IPS DF 6.9 (cell line): ENCODE measurements at places on chromosomes 13 and 19.
A peak's percentile ranks its signal among the peaks of the same experiment; 100 is the strongest.

DNA sequence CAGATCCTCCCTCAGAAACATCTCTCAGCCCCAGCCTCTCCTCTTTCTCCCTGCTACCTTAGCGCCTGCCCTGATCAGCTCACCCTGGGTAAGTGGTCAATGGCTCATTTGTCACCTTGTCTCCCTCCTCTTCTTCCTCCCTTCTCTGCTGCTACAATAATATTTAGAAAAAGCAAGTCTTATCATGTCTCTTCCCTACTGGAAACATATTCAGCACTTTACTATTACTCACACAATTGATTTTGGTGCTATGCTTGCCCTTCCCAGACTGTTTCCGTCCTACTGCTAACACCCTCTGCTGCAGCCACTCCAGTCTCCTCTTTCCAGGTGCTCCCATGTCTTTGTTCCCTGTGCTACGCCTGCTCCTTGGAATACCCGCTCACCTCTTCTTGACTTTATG lies 35.8 kb downstream of the ESD start:
- H3K4me3 ChIP-seq: no peak overlapping the region
- no peak for DNase-seq
- H3K4me1 ChIP-seq: 0 out of 2 replicates have a peak, but pooled peaks cover 1% of the 10 kb centered on the region
- no peaks in the 10 kb centered on the region for H3K36me3 ChIP-seq
- no peak overlapping the region for H3K27ac ChIP-seq
- H3K27me3 ChIP-seq: no peaks in the 10 kb centered on the region

DNA sequence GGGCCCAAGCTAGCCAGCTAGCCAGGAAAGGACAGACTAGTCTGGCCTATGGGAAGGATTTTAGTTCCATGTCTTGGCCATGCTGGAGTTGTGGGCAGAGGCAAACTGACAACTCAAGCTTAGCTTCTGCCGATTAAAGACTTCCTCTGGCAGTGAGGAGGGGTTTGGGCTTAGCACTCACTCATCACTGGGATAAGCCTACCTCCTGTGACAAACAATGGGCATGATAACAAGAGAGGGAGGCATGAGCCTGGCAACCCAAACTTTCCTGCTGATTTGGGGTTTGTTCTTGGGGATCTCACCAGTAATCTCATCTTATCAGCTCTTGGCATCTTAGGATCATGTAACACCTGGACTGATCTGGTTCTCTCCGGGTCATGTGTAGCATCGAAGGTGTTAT lies 83.6 kb downstream of the KL start:
- H3K4me3 ChIP-seq: no peak overlapping the region
- no peaks in the 10 kb centered on the region for H3K4me1 ChIP-seq
- no peaks in the 10 kb centered on the region for H3K27me3 ChIP-seq

GRCh38 chr19:2372076-2372612 lies 12.1 kb downstream of the TMPRSS9 start:
- no peaks in the 10 kb centered on the region for H3K36me3 ChIP-seq
- no peaks in the 10 kb centered on the region for H3K4me1 ChIP-seq
- H3K4me3 ChIP-seq: no peak overlapping the region

DNA sequence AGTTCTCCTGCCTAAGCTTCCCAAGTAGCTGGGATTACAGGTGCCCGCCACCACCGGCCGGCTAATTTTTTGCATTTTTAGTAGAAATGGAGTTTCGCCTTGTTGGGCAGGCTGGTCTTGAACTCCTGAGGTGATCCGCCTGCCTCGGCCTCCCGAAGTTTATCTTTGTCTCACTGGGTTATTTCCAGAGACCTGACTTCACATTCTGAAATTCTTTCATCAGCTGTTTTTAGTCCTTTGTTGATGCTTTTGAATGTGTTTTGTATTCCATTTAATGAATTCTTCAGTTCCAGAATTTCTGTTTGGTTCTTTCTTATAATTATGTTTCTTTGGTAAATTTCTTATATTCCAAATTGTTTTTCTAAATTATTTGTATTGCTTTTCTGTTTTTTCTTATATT lies 55.4 kb upstream of the MLNR start:
- H3K27me3 ChIP-seq: no peaks in the 10 kb centered on the region
- H3K36me3 ChIP-seq: 0 out of 2 replicates have a peak, but pooled peaks cover 7% of the 10 kb centered on the region
- H3K4me3 ChIP-seq: no peak overlapping the region

DNA sequence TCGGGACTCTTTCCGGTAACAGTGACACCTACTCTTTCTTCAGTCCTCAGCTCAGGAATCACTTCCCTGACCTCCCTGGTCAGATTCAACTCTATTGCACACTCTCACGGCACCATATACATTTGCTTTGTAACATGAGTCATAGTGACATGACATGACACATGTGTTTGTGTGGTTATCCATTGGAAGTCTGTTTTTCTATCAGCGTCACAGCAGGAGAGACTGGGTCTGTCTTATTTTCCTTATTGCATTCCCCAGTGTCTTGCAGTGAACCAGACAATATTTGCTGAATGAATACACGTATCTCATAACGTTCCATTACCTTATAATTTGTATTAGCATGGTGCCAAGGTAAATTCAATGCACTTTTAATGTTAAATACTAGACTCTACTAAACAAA lies 102.0 kb downstream of the DCLK1 start:
- DNase-seq: no peak
- no peaks in the 10 kb centered on the region for H3K4me1 ChIP-seq
- no peak overlapping the region for H3K27ac ChIP-seq

DNA sequence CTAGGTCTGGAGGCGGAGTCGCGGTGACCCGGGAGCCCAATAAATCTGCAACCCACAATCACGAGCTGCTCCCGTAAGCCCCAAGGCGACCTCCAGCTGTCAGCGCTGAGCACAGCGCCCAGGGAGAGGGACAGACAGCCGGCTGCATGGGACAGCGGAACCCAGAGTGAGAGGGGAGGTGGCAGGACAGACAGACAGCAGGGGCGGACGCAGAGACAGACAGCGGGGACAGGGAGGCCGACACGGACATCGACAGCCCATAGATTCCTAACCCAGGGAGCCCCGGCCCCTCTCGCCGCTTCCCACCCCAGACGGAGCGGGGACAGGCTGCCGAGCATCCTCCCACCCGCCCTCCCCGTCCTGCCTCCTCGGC lies at the start of gene SLC5A5:
Gene SLC5A5 (plus strand): TSS at position 68 of the 373 bp plus-strand sequence. CDS start 375 bp downstream, outside the sequence.
- no peak within 1 kb of the TSS for H3K4me3 ChIP-seq
- H3K36me3 ChIP-seq: no peaks in the 10 kb centered on the region
- no peaks in the 10 kb centered on the region for H3K27me3 ChIP-seq
- H3K4me1 ChIP-seq: peaks cover 8% of the 10 kb centered on the region
- no peak for DNase-seq

GRCh38 chr13:40047322-40047771 lies 391.9 kb downstream of the COG6 start:
- H3K27ac ChIP-seq: no peak overlapping the region
- H3K4me3 ChIP-seq: no peak overlapping the region
- no peaks in the 10 kb centered on the region for H3K27me3 ChIP-seq
- no peaks in the 10 kb centered on the region for H3K36me3 ChIP-seq

- H3K36me3 ChIP-seq: no peaks in the 10 kb centered on the region
- H3K27ac ChIP-seq: no peak overlapping the region
- no peaks in the 10 kb centered on the region for H3K27me3 ChIP-seq
These were observed 92.9 kb upstream of the SGCG start for GRCh38 chr13:23087880-23088279.

GRCh38 chr13:25468325-25469168 lies 96.8 kb downstream of the ATP8A2 start:
- H3K36me3 ChIP-seq: no peaks in the 10 kb centered on the region
- H3K27me3 ChIP-seq: peaks cover 1% of the 10 kb centered on the region; the same call in 1 of the 2 replicates
- peak overlapping the region; percentile 90; the same call in 1 of the 2 replicates for H3K4me3 ChIP-seq

DNA sequence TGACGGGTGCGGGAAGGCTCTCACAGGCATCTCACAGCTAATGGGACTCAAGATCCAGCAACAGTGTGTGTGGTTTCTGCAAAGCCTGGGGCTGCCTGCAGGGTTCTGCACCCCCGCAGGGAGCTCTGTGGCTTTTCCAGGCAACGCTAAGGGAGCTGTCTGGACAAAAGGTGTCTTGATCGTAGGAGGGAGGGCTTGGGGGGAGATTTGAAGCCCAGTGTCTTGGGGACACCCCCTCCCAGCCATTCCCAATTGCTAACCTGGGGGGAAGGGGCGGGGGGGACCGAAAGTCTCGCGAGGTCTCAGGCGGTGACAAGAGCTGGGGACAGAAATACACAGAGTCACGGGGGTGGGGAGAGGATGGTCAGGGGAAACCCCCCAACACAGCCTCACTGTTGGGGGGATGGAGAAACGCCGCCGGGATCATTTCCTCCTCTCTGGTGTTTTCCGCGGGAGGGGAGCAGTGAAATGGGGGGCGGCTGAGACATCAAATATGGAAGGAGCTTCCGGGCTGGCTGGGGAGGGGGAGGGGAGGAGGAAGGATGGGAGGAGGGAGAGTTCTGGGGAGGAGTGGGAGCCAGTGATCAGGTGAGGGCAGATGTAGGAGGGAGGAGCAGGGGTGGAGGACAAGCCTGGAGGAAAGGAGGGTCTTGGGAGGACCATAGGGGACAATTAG lies 13.3 kb downstream of the KCNC3 start:
- no peaks in the 10 kb centered on the region for H3K36me3 ChIP-seq
- H3K4me3 ChIP-seq: peak overlapping the region; percentile 13; the same call in 1 of the 2 replicates
- no peaks in the 10 kb centered on the region for H3K27me3 ChIP-seq
- H3K27ac ChIP-seq: no peak overlapping the region
- DNase-seq: no peak

DNA sequence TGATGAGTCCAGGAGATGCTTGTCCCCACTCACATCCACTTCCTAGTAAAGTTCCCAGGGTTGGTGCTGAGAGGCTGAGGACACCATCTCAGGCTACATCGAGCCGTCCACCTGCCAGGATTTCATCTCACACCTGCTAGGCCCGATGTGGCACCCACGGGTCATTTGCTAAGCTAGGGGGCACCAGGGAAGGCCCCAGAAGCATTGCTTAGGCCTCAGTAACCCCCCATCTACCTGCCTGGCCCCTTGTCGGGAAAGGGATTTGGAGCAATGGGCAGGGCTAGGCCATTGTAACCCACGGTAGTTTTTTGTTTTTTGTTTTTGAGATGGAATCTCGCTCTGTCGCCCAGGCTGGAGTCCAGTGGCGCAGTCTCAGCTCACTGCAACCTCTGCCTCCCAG lies 51.8 kb downstream of the F2RL3 start:
- peaks cover 1% of the 10 kb centered on the region; the same call in 1 of the 2 replicates for H3K4me1 ChIP-seq
- no peak overlapping the region for H3K4me3 ChIP-seq
- no peak for DNase-seq
- no peaks in the 10 kb centered on the region for H3K27me3 ChIP-seq
- no peak overlapping the region for H3K27ac ChIP-seq

DNA sequence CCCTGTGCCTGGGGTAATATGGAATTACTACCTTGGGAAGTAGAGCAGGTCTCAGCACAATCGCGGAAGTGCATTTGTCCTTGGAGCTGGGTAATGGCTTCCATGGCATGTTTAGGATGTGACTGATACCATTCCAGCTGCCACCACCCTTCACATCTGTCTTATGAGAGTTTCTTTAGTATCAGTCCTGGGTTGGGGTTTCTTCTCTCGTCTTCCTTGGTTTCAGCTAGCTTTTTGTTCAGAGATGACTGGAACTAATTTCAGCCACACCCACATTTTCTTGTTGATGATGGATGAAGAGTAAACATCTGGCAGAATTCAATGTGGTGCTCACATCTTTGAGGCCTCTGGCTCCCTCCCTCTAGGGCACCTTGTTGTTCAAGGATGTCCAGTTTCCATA lies 212.9 kb upstream of the SOX21 start:
- H3K4me1 ChIP-seq: peaks cover 3% of the 10 kb centered on the region; the same call in 1 of the 2 replicates
- no peak for DNase-seq
- H3K4me3 ChIP-seq: no peak overlapping the region
- H3K27ac ChIP-seq: no peak overlapping the region

DNA sequence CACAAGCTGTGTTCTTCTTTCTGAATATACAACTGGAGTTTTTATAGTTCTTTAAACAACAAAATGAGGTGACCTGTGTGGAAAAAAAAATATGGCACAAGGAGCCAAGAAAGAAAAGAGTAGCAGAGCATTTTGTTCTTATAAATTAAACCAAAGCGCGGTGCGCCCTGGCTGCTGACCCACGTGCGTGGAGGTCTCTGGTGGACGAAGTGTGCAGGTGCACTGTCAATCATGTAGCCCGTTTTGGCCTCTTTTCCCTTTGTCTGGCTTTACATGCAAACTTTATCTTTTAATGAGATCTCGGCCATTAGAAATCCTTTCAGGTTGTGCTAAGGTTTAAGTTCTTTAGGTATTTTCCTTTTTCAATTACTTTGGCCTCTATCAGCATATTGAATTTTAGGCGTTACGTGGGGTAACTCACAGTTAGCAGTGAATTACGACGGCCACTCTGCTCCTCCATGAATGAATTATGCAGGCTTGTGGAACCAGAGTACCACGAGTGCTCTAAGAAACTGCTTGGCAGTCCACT lies 443.9 kb upstream of the SLC10A2 start:
- no peak overlapping the region for H3K4me3 ChIP-seq
- H3K27me3 ChIP-seq: no peaks in the 10 kb centered on the region
- H3K36me3 ChIP-seq: no peaks in the 10 kb centered on the region
- no peak for DNase-seq
- H3K4me1 ChIP-seq: no peaks in the 10 kb centered on the region

GRCh38 chr19:43779820-43780219 lies 953 bp downstream of the KCNN4 start:
- H3K4me1 ChIP-seq: peaks cover 1% of the 10 kb centered on the region; the same call in 1 of the 2 replicates
- no peak for DNase-seq
- no peaks in the 10 kb centered on the region for H3K36me3 ChIP-seq
- no peak overlapping the region for H3K27ac ChIP-seq
- peaks cover under 1% of the 10 kb centered on the region; the same call in 1 of the 2 replicates for H3K27me3 ChIP-seq

- no peaks in the 10 kb centered on the region for H3K4me1 ChIP-seq
- no peak overlapping the region for H3K4me3 ChIP-seq
- H3K36me3 ChIP-seq: no peaks in the 10 kb centered on the region
- no peaks in the 10 kb centered on the region for H3K27me3 ChIP-seq
These were observed 121.1 kb upstream of the SPRY2 start for GRCh38 chr13:80462037-80462436.

- no peaks in the 10 kb centered on the region for H3K36me3 ChIP-seq
- no peak overlapping the region for H3K4me3 ChIP-seq
- no peaks in the 10 kb centered on the region for H3K27me3 ChIP-seq
These were observed 14.7 kb upstream of the GRAMD1A start for GRCh38 chr19:34985249-34986022.

DNA sequence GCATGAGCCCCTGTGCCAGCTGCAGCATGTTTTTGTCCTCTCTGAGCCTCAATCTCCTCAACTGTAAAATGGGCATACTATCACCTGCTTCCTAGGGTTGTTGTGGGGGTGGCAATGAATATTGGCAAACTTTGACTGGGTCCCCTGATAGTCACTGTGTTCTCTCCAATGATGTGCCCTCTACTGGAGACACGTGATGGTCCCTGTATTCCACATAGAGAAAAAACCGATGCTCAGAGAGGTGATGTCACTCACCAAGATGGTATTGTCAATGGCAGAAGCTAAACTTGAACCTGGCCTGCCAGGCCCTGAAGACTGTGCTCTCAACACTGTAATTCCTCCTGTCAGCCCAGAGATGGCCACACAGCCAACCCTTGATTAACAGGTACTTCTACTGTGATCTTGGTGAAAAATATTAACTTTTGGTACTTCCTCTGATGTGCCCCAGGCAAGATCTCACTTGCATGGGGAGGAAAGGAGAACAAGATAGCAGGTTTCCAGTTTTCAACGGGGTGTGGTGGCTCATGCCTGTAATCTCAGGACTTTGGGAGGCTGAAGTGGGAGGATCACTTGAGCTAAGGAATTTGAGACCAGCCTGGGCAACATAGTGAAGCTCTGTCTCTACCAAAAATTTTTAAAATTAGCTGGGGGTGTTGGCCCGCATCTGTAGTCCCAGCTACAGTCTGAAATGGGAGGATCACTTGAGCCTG lies 3.6 kb downstream of the CEACAM20 start:
- no peak overlapping the region for H3K4me3 ChIP-seq
- H3K27ac ChIP-seq: no peak overlapping the region
- no peak for DNase-seq
- H3K4me1 ChIP-seq: no peaks in the 10 kb centered on the region
- H3K36me3 ChIP-seq: no peaks in the 10 kb centered on the region

GRCh38 chr19:31261019-31261602 lies 88.1 kb downstream of the TSHZ3 start:
- H3K4me3 ChIP-seq: no peak overlapping the region
- no peaks in the 10 kb centered on the region; the same call in 1 of the 2 replicates for H3K4me1 ChIP-seq
- H3K27ac ChIP-seq: no peak overlapping the region
- no peaks in the 10 kb centered on the region for H3K27me3 ChIP-seq
